ENCODE measurements at places on chromosomes 16 and 17. TPM values are rescaled to one million over a fixed set of nuclear protein-coding genes. Genes with fewer than 3 reads are reported as not detected.

GRCh38 chr17:3639981-3640596, 3.5 kb downstream of the CTNS start:
- DNase-seq = no peak

- no peak for DNase-seq
Observed at GRCh38 chr17:81162491-81162890, 2.8 kb upstream of the PVALEF start.

DNA sequence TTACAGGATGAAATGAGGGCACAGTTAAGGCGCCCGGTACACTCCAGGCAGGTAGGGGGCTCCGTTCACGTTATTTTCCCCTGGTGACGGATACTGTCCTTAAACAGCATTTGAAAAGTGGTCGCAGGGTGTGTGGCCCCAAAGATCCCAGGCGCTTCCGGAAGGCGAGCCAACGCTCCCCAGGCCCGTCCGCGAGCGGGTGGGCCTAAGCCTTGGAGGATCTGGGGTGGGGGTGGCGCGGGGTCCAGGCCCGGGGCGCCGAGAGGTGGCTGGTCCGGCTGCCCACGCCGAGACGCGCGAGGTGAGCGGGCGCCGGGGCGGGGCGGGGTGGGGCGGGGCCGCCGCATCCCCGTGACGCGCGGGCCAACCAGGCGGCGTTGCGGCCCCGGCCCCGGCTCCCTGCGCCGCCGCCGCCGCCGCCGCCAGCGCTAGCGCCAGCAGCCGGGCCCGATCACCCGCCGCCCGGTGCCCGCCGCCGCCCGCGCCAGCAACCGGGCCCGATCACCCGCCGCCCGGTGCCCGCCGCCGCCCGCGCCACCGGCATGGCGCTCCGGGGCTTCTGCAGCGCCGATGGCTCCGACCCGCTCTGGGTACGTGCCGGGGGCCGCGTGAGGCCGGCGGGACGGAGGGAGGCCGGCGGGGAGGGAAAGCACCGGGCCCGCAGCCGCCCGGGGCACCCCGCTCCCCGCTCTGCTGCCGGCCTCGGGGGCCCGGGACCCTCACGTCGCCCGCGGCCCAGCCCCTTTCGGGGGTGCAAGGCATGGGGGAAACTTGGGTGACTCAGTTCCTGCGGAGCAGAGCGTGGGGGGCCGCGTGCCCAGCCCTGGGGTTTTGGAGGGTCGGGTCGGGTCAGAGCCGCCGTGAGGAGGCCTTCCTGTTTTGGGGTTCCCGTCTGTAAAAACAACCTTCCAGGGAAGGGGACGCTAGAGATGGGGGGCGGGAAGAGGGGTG, at the start of gene ABCC1:
TSS of gene ABCC1 (plus strand) at position 407 of the 951 bp plus-strand sequence. CDS start at position 543, 136 bp downstream.
- peak; percentile 76 for DNase-seq

DNA sequence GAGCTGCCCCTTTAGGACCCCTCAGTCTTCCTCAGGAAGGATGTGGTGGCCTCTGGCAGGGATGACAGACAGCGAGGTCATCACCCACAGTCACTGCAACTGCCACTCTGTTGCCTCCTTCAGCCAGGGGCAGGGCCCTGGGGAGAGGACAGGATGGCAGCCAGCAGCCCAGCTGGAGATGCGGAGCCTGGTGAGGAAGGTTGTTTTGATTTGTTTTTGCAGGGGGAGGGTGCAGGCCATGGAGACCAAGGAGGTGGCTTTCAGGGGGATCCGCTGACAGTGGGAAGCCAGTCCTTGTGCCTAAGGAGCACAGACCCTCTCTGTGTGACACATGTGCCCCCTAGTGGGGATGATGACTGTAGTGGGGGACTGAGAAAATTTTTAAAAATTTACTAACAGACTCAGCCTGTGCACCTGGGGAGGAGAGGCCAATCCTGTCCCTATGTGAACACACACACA, 7.4 kb downstream of the PRCD start:
- DNase-seq = peak; percentile 76

- DNase-seq = no peak
Observed at GRCh38 chr17:70120425-70120824, 45.4 kb downstream of the KCNJ16 start.

DNA sequence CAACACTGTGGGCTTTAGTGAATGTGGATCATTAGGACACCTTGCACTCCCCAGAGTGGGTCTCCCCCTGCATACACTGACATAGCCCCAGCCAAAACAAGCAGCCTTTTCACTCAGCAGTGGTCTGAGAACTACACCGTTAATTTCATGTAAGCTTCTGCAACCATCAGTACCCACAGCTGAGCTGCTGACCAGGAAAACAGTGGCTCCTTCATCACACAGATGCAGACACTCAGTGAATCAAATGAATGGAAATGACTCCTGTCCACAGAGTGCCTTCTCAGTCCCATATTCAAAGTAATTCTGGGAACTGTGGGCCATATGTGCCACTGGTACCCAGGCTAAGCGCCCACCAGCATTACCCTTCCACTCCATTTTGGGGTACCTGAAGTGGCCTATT, 39.3 kb upstream of the NOL11 start:
- DNase-seq = no peak

Gene ABCC6
- not detected for total RNA-seq

Gene WFDC1
- not detected for total RNA-seq

Data from CD8-positive, alpha-beta memory T cell (primary cell).